ENCODE measurements at places on chromosomes 3 and 15.

- no peak for DNase-seq
Observed at GRCh38 chr3:70556056-70556455, 243.6 kb upstream of the MDFIC2 start.

DNA sequence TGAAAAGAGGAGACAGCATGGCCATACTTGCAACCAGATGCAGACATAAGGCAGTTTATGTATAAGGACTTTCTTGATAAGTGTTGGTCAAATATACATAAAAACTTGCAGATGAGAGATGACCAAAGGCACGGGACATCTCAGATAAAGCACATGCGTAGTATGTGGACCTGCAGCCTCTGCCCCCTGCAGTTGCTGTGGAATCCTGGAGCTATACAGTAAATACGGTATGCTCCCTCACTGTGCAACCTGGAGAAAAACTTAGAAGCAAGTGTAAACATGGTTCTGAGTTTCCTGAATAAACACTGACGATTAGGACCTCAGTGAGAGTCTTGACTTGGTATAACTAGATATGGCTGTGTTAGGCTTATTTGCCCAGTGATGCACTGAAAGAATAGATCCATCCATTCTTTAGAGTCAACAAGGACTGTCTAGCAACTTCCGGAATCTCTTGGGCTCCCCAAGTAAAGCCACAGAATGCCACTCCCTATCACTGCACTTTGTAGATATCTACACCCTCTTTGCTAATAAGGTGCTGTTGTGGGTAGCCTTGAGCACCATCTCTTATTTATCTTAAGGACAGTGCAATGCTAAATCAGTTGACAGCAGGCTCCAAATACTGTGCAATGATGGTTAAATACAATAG lies 40.2 kb downstream of the GJD2 start:
- no peak for DNase-seq

- no peak for DNase-seq
Observed at GRCh38 chr3:8984081-8984480, 20.8 kb upstream of the RAD18 start.

- DNase-seq, result no peak
Observed at GRCh38 chr3:3586843-3587646, 212.2 kb upstream of the LRRN1 start.

- no peak for DNase-seq
Observed at GRCh38 chr3:25782636-25782937, 656 bp downstream of the NGLY1 start.

DNA sequence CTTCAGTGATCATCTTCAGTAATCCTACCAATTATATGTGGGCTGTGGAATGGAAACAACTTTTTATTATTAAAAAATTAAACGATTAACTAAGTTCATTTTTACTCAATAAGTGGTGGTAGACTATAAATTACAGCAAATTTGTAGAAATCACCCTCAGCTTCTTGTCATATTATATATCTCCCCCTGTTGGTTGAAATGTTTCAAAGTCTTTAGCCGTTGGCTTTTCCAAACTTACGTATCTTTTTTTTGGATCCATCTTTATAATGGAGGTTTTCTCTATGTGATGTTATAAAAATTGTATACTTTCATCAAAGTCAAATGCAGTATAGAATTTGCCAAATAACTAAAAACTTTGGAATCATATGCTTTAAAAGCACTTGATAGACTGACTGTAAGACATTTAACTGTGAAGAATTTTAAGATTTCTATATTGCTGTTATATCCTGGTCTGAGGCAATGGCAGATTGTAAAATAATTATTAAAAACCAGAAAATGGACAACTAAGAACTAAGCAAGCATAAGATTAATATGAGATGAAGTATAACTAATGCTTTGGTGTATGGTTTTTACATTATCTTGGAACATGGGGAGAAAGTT lies 44.7 kb downstream of the ATP11B start:
- no peak for DNase-seq

All from stimulated activated naive CD4-positive, alpha-beta T cell treated with Interleukin-2 at 50 U/mL for 16 hours (primary cell).